ENCODE measurements at places on chromosomes 7 and 10.

- no peak for DNase-seq
Observed at GRCh38 chr7:145263886-145264285, 428.0 kb upstream of the TPK1 start.

DNA sequence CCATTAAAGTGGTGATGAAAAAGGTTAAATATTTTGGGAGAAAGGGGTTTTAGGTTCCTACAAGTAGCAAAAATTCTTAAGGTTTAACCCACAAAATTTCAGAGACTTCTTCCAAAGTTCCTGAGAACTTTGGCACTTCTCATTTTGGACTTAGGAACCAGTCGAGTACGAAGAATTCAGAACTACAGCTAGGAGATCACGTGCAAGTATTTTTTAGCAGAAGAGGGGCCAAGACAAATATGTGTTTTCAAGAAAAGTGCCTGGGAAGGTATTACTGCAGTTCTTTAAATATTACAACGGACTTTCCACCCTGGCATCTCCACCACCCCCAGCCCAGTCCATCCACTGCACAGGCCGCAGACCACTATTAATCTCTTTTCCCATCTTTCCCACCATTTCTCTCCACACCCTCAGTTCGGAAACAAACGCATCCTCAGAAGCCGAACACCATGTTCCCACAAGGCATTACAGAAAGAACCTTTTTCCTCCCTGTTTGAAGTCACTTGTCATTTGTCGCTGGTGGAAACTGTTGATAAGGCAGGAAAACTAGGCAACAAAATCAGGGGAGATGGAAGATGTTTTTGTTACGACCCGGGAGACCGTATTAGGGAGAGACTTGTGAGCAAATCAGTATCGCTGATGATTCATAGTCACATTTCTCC is 7.1 kb downstream of the INHBA start:
- DNase-seq: no peak

DNA sequence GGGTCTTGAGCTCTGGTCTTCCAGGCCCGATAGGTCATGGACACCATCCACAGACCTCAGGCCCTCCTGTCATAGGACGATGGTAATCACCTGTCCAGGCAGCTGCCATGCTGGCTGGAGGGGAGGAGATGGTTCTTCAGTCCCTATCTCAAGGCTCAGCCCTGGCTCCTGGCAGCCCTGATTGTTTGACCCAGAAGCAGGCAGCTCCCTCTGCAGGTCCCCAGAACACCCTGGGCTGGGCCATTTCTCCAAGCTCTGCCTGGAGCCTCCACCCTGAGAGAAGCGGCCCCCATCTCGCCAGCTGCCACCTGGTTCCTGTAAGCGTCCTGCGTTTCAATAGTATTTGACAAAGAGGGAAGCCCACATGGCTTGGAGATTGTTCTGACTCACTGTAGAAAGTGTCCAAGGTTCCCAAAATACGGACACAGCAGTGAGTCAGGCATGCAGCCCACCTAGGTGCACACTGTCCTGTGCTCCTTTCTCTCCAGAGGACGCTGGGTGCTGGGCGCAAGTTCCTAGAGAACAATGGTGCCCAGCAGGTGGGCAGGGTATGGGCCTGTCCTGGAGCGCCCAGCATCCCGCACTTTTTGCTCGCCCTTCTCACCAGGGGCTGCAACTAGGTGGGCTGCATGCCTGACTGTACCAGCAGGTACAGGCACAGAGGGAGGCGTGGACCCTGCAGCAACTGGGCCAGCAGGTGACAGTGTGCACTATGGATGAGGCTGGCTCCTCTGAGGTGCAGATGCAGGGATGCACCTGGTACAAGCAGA is 72.4 kb upstream of the EBF3 start:
- peak; percentile 41 for DNase-seq

DNA sequence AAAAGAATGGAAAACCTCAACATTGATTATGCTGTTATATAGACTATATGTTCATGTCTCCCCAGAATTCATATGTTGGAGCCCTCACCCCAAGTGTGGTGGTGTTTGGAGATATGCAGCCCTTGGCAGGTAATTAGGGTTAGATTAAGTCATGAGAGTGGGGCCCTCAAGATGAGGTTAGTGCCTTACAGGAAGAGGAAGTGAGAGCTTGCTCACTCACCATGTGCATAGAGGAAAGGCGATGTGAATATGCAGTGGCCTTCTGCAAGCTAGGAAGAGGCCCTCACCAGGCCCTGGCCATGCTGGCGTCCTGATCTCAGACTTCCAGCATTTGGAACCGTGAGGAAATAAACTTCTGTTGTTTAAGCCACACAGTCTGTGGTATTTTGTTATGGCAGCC is 14.8 kb downstream of the ZNF33A start:
- DNase-seq: no peak

- no peak for DNase-seq
Observed at GRCh38 chr10:8600192-8600591, 545.7 kb downstream of the GATA3 start.

DNA sequence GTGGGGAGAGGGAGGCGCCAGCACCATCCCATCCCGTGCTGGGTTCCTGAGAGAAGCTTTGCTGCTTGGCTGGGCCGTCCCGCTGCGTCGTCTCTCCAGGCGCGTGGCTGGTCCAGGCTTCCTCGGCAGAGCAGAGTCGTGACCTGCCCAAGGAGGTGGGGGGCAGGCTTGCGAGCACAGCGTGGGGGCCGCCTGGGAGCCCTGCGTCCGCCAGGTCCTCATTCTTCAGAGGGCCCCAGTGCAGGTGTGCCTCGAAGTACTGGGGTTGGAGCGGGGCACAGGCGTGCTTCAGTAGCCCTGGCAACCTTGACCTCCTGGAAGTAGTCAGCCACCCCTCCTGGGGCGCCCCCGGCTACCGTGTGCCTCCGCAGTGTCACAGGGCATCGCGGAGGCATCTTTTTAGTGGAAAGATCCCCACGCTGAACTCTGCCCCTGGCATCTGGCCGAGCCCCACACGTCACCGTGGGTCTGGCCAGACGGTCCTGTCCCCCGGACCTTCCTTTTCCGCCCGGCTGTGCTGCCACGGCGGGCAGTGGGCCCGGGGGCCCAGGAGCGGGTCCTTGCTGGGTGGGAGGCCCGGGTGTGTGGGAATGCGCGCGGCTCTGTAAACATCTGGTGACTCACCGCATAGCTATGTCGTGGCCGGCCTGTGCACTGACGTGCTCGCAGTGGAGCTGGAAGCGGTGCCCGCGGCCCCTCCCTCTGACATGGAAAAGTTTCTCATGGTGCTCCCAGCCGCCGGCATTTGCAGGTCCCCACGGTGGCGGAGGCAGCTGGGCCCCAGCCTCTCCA is 6.4 kb downstream of the MAFK start:
- DNase-seq: no peak

DNA sequence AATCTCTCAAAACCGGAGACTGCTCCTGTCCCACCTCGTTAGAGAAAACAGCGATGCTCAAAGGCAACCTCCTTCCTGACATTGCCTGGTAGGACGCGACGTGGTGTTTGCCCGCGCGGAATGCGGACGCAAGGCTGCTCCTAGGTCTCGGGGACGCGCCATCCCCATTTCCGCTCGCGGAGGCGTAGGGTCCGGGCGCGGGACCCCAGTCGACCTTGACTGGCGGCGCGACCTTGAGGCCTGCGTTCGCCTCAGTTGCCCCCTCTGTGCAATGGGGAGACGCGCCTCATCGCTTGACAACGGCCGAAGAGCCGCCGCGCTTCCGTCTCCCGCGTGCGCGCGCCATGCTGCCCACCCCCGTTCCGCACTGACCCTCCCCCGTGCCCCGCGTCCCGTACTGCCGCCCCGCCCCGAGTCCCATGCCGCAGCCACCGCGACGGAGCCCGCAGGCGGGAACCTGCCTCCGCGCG is 412 bp upstream of the PPIA start:
- no peak for DNase-seq

DNA sequence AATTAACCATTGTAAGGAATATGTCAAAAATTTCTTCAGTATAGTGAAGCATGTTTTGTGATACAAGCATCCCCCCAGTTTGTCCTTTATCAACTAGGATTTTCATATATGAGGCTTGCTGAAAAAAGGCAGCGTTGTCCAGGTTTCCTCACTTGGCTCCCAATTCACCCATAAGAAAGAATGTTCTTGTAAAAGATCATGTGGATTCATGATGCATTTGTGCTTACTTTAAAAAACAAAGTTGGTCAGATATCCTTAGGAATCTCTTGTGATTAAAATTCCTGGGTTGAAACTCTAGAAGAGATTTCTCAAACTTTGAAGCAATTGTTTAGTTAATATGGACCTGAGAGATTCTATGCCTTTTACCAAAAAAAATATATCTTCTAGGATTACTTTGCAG is 181.8 kb downstream of the KIAA1217 start:
- no peak for DNase-seq

GRCh38 chr10:66095610-66096009 is 830.2 kb upstream of the LRRTM3 start:
- DNase-seq: no peak

- no peak for DNase-seq
Observed at GRCh38 chr7:131016230-131016629, 282.2 kb upstream of the KLF14 start.

DNA sequence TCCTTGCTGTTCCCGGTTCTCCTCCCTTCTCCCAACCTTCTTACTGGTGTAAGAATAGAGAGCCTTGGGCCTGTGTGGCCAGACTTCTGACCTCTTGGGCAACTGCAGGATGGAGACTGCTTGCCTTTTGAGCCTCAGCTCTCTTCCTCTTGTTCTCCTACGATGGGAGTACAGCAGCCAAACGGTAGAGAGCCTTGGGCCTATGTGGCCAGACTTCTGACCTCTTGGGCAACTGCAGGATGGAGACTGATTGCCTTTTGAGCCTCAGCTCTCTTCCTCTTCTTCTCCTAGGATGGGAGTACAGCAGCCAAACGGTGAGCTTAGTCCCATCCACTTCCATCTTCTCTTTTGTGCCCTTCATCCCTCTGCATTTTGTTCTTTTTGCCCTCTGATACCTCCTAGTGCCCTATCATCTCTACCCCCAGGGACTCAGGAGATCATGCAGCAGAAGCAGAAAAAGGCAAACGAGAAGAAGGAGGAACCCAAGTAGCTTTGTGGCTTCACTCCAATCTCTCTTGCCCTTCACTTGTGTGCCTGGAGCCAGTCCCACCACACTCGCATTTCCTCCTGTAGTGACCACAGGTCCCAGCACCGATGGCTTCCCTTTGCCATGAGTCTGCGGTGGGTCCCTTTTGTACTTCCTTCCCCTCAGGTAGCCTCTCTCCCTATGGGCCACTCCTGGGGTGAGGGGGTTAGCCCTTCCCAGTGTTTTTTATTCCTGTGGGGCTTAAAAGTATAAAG is 15.3 kb downstream of the SLC25A13 start:
- no peak for DNase-seq

DNA sequence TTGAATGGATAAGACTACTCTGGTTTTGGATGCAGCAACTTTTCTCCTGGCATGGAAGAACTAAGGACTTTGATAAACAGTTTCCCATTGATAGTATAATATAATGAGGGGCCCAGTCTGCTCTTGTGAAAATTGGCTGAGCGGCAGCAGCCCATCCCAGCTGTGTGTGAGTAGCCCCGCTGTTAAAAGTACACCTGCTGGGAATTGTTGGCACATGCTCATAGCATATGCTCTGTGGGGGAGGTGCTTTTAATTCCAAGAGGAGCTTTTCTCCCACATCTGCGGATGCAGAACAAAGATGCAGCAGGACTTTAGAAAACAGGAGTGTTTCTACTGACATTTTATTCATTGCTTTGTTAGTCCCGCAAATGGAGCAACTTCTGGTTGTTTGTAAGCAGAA is 19.0 kb downstream of the SRI start:
- no peak for DNase-seq

GRCh38 chr10:30490289-30491000 is 56.5 kb downstream of the MAP3K8 start:
- DNase-seq: no peak

DNA sequence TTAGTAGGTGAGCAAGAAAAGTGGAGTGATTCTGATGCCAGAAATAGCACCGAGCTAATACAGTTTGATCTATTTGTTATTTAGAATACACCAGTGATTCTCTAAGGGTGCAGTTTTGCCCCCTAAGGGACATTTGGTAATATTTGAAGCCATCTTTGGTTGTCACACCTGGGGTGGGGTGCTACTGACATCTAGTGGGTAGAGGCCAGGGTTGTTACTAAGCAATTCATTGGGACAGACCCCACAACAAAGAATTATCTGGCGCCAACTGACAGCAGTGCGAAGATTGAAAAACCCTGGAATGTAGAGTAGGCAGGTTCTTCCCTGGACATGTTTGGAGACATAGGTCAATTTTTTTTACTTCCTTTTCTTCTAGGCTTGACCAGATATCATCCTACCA is 14.6 kb downstream of the PALS2 start:
- DNase-seq: peak; percentile 68

- DNase-seq: no peak
Observed at GRCh38 chr7:55073051-55073511, 54.3 kb downstream of the EGFR start.

DNA sequence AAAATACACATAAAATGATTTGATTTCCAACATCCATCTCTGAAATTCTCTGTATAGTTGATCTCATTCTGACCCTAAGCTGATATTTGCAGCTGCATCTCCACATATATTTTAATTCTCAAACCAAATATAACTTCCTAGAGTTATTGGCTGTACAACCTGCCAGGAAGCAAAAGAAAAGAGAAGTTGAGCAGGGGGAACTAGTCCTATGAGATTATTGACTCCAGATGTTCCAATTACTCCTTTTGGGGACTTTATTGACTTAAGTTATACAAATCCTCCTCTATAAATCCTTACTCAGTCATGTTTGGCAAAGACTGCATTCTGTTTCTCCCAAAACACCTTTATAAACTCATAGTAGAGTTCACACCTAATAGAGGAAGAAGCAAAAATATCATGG is 599.4 kb upstream of the ANKRD30A start:
- DNase-seq: no peak

DNA sequence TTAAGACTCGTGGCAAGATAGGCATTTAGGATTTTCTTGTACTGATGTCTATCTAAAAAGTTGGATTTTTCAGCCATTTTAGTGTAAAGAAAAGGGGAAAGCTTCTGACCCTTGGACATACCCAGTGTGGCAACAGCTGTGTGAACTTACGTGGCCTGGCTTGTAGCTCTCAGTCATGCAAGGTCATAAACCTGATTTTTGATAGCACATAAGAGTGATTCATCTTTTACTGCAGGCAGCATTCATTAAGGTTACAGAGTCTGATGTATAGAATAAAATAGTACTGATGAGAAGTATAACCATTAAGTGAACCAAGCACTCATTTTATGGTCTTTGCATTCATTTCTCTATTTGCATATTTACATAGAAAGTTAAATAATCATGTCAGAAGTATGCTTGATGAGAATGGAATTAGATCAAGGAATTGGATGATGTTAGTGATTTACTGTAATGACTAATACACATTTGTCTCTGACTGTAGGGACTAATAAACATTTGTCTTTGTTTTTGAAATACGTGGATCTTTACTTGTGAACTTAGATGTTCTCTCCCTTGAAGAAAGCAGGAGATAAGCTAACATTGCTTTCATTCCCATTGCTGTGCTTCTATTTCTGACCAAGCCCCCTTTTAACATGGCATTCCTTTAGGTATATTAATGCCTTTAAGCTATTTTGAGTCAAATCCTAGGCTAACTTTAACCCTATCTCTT is 88.2 kb downstream of the GSDME start:
- DNase-seq: no peak

DNA sequence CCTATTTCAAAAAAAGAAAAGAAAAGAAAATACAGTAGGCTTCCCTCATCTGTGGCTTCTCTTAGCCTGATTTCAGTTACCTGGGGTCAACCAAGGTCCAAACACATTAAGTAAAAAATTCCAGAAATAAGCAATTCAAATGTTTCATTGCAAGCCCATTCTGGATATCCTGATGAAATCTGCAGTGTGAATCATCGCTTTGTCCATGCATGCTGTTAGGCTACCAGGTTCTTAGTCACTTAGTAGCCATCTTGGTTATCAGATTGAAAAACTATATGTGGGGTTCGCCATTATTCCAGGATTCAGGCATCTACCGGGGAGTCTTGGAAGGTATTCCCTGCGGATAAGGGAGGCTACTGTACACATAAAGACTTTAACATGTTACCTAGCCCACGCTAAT is 991 bp upstream of the FAM204A start:
- DNase-seq: no peak
